ENCODE measurements at places on chromosomes 5 and 9. TPM values are rescaled to one million over a fixed set of nuclear protein-coding genes. Genes with fewer than 3 reads are reported as not detected.

The PPP3R2 gene
- not detected for total RNA-seq

The ZNF454 gene
- total RNA-seq, result 1.3 TPM

The MARCHF11 gene
- not detected for total RNA-seq

The ANKRD34B gene
- not detected for total RNA-seq

The MARVELD2 gene
- 4.9 TPM for total RNA-seq

The LIX1 gene
- not detected for total RNA-seq

The CCDC183 gene
- 0.13 TPM for total RNA-seq

The ADAMTS6 gene
- 77.3 TPM for total RNA-seq

The PCDHA5 gene
- total RNA-seq, result under 0.01 TPM

The JAKMIP2 gene
- not detected for total RNA-seq

The SLC6A7 gene
- total RNA-seq, result not detected

The PDLIM4 gene
- total RNA-seq, result 87.9 TPM

The PCDHA10 gene
- 0.07 TPM for total RNA-seq

The PGGT1B gene
- total RNA-seq, result 18.3 TPM

The ARL14EPL gene
- total RNA-seq, result 0.27 TPM

The OR2K2 gene
- total RNA-seq, result not detected

The FOXI1 gene
- not detected for total RNA-seq

The SMIM33 gene
- 0.13 TPM for total RNA-seq

The PRSS3 gene
- 24.4 TPM for total RNA-seq

The HAVCR1 gene
- total RNA-seq, result not detected

The SAPCD2 gene
- 36.7 TPM for total RNA-seq

The PCYOX1L gene
- 12.1 TPM for total RNA-seq

The SERF1A gene
- 15.4 TPM for total RNA-seq

The DENND4C gene
- total RNA-seq, result 114 TPM

The TRAF1 gene
- total RNA-seq, result 1.3 TPM

The CATSPER3 gene
- total RNA-seq, result not detected
